ENCODE measurements at places on chromosomes 2 and 18. TPM values are rescaled to one million over a fixed set of nuclear protein-coding genes. Genes with fewer than 3 reads are reported as not detected.

CBLN2 gene
- total RNA-seq: not detected

PROKR1 gene
- not detected for total RNA-seq

- DNase-seq: no peak
Observed at GRCh38 chr2:61055557-61055956, 10.1 kb upstream of the SANBR start.

GRCh38 chr18:42184685-42185477, 229.8 kb downstream of the PIK3C3 start:
- no peak for DNase-seq

ATP6V1B1 gene
- total RNA-seq: 0.11 TPM

GRCh38 chr2:118880501-118880900, 33.1 kb upstream of the EN1 start:
- no peak for DNase-seq

DNA sequence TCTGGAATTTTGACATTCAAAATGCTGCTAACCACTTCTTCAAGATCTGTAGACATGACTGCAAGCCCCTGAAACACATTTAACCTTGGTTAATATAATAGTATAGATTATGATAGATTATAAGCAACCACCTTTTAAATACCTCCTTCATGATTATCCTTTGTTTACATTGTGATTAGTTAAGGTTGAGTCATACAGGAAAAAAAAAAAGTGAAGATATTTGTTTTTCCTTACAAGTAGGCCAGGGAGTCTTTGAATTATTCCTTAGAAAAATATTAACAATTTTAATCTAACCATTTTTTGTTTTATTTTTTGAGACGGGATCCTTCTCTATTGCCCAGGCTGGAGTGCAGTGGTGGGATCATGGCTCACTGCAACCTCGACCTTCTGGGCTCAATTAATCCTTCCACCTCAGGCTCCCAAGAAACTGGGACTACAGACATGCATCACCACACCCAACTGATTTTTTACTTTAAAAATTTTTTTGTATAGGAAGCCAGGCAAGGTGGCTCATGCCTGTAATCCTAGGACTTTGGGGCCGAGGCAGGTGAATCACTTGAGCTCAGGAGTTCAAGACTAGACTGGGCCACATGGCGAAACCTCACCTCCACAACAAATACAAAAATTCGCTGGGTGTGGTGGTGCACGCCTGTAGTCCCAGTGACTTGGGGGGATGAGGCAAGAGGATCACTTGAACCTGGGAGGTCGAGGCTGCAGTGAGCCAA, 99.4 kb downstream of the SLC39A10 start:
- DNase-seq: no peak

RGPD3 gene
- total RNA-seq: not detected

DNA sequence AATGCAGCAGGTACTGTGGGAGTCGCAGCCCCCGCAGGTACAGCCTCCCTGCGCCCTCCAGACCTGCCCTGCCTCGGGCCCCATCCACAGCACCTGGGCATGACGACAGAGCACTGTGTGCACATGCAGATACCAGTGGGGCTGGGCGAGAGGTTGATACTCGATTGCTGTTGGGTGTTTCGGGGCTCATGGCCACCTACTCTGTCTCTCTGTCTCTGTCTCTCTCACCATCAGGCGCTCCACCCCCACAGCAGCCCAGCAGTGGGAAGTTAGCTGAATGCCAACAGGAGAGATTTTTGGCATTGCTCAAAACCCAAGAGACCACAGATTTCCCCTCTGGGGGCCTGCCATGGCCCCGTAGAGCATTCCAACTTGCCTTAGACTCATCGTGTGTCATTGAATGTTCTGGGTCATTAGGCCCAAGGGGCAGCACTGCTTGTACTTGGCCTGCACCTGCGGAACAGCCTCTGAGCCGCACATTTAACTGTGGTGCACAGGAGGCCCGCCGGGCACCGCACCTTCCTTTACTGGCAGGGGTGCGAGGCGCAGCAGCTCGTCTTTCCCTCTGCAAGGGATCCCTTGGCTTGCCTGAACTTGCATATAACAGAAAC, 18.8 kb downstream of the KCNIP3 start:
- no peak for DNase-seq

DNA sequence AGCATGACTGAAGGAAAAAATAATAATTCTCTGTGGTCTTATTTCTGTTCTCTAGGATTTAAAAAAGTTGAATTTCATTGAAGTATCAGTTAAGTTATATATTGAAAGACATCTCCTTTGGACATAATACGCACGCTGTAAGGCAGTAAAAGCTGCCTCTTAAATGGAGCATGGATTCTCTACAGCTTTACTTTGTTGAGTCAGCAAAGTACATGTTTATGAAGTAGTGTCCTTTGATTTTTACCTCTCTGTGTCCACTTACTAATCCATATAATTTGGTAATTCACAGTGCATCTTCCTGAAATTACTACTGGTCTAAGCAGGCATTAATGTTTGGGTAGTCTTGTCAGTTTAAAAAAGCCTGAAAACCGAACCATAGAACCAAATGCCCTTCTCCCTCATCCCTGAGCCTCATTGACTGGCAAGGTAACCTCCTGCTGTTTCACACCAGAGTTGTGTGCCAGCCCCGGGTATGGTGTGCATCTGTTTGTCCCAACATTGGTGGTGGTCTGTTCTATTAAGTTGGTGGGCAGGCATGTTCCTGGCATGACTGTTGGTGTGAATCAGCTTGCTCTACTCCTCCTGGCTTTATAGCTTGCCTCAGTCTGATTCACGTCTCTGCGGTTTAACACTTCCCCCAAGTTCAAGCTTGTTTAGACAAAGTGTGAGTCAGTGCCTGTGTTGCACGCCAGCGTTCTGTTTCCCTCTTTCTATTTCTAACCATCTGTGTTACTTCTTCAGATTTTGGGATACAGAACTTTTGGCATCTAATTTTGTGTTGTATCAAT, 71.0 kb upstream of the ITM2C start:
- DNase-seq: peak; percentile 61

CXCR1 gene
- total RNA-seq: not detected

DNA sequence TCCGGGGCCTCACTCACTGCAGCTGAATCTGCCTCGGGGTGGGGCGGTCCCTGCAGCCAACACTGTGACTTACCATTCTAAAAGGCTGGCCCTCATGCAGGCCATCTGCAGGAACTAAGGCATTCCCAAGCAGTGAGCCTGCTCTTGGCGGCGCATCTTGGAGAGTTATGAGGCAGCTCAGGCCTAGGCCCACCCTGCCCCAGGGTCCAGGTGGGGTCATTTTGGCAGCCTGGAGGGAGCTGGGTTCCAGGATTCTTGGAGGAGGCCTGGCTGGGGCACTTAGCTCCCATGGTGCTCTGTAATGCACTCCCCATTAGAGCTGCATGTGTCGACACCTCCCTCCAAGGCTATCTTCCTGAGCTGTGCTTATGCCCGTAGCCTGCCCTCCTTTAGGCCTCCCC, 14.8 kb upstream of the BIN1 start:
- no peak for DNase-seq

GRCh38 chr2:174643356-174643755, 45.8 kb upstream of the WIPF1 start:
- DNase-seq: no peak

DNA sequence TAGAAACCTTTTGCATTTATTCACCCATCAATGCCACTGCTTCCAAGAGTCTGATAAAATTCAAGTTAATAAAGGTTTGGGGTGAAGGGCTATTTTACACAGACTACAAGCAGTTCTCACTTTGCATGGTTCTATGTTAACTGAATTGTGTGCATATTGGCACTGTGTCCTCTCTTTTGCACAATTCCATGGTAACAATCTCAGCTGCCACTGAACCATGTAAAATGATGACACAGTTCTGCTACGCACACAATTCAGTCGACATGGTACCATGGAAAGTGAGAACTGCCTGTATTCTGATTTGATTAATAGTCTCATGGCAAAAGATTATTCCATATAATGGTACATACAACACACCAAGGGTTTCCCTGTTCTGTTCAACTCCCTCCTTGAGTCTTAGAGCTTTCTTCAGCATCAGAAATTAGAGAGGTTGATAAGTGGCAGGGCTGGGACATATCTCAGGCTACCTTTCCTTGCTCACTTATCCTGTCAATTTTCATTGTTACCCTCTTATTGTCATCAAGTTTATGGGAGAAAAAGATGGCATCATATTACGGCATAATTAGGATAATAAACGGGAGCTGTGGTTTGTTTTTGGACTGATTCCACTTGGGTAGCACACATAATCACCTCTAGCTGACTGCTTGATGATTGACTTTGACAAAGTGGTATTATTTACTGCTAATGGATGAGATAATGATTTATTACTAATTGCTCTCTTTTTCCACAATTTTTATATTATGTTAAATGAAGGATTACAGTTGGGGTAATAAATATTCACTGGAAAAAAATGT, 139.3 kb upstream of the CREB1 start:
- DNase-seq: no peak

- no peak for DNase-seq
Observed at GRCh38 chr2:66897181-66897580, 462.3 kb downstream of the MEIS1 start.

DNA sequence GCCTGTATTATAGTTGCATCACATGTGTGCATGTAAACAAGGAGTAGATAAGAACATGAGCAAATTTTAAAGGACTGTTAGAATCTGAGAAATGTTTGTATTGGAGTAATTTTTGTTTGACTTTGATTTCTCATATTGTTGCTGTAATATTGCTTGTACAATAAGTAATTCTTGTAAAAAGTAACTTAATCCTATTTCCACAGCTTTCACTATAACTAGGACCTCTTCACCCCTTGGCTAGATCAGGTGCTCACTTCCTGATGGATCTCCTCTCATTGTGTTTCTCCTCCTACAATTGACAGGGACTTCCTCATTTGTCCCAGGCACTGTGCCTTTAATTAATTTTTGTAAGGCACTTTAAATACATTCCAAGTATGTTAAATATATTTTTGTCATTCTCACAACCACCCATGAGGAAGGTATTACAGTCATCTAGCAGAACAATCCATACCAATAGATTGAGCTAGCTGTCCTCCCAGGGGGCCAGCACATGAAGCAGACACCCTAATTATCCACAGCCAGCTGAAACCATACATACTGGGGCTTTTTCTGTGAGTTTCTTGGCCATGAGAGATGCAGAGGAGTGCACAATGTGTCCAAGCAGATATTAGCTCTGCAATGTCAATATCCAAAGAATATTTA, 359.5 kb upstream of the ACVR2A start:
- no peak for DNase-seq

DNA sequence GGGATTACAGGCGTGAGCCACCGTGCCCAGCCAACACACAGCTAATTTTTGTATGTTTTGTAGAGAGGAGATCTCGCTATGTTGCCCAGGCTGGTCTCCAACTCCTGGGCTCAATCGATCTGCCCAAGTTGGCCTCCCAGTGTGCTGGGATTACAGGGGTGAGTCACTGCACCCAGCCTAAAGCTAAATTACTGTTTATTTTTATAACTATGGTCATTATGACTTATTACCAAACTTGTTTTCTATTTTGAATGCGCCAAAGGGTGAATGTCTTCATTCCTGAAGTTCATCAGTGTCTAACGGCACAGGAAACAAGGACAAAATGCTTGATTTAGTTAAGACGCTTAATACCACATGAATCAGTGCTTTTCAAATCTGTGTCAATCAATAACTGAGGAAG, 38.9 kb upstream of the GREB1L start:
- DNase-seq: no peak

CHMP3 gene
- total RNA-seq: 29.8 TPM

DNA sequence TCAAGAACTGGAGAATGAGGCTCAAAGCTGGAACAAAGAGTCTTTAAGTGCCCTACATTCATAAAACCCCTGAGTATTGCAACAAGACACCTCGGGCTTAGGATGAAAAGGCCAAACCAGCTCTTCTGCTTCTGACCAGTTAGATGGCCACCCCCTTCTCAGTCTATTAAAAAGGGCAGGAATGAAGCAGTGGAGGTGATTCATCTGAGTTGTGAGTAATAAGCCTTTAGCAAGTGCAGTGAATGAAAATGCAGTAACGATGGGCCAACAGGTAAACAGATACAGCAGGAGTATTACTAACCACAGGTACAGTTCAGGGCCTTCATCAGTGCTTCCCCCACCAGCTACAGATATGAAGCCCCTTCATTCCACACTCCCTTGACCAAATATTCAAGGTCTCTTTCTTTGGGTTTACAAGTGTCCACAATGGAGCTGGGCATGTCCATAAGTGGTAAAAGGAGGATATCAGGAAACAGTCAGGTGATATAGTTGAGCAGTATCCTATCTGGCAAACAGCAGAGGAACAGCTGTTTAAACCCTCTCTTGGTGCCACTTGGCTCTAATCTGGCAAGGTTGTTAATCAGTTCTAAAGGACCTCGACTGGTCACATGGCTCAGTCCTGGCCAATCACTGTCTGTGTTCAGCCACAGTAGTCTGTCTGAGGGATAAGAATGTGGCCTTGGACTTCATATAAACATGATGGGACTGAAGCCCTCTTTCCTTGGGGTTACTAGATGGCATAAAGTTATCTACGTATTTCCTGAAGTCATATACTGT, 17.8 kb downstream of the SERPINB13 start:
- no peak for DNase-seq

Measured in activated naive CD4-positive, alpha-beta T cell treated with anti-CD3 and anti-CD28 coated beads, Interleukin-2, amount 50 U/mL, for 72 hours (primary cell).